ENCODE measurements at places on chromosomes 12 and 14.

DNA sequence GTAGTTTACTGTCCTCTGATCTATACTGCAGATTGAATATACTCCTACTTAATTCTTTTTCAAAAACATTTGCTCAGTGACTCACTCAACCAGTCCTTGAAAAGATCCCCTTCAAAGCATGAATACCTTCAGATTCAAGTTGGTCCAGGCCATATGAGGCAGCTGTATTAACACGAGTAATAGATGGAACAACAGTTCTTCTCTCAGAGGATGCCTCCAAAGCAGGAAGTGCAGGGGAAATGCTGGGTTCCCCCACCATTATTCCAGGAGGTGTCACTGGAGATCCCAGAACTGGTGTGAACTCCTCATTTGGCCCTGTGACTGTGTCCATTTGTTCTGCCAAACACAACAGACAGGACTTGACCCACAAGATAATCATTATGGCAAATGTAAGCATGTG lies 20.6 kb downstream of the ARMH4 start:
- no peak for DNase-seq

DNA sequence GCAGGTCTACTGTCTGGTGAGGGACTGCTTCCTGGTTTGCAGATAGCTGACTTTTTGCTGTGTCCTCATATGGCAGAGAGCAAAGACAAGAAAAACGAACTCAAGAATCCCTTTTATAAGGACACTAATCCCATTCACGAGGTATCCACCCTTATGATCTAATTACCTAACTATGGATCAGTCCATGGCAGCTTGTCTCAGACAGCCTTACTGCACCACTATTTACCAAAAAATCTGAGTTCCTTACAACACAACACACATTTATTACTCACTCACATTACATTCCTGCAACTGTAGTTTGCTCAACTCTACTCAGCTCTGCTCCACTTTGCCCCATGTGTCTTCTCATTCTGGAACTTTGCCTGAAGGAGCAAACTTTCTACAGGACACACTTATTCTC lies 10.1 kb upstream of the SLC6A15 start:
- no peak for DNase-seq

DNA sequence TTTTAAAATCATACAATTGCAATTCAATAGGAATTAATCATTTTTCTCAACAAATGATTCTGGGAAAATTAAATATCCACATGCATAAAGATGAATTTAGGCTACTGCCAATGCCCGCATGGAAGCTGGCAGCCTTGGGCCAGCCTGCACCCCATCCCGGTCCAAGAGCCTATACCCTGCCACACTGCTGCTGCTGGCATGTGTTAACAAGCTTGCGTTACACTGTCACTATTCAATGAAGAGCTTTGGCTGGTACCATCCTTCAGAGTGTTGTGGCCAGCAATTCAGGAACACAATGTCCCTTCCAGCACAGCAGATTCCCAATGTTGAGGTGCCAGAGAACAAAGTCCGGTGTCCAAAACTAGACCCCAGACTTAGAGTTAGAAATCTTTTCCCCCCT lies 13.6 kb upstream of the TAS2R14 start:
- no peak for DNase-seq

GRCh38 chr12:95802482-95803270 lies 12.1 kb upstream of the NTN4 start:
- no peak for DNase-seq

DNA sequence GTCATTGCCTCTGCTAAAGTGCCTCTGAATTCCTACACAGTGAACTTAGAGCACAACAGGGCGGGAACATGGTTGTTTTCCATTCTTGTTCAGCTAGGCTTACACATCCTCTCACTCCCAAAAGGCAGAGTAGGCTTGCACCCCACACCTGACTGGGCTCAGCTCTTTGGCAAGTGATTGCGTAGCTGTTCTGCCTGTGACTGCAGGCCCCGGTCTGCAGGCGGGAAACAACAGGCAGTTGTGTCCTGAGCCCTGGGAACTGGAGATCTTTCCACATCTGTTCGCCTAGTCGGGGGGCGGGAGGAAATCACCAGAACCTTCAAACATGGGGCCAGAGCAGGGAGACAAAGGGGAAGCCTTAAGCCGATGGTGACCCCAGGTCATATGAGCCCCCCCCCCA lies 274.7 kb downstream of the ZFP36L1 start:
- DNase-seq: no peak

DNA sequence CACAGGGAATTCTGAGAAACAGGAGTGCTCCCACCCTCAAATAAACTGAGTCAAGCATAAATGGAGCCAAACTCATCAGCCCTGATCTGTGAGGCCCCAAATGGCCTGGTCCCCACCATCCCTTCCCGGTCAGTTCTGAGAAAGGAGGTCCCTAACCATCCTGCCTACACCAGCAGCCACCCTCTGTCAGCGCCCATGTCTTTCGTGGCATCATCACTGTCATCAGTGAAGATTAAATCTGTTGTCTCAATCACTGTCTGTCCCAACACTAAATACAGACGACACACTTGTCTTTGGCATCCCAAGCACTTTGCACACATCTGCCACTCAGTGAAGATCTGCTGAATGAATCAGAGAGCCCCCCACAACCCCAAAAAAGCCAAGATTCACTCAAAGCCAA lies 22.4 kb downstream of the VPS37B start:
- no peak for DNase-seq

DNA sequence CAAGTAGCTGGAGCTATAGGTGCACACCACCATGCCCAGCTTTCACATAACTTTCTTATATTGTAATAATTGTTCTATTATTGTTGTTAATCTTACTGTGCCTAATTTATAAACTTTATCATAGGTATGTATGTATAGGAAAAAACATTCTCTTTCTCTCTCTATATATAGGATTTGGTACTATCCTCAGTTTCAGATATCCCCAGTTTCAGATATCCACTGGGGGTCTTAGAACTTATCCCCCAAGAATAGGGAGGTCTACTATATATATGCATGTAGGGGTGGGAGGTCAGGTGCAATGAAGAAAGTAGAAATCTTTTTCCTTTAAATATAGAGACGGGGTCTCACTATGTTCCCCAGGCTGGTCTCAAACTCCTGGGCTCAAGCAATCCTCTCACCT lies 70.9 kb upstream of the STRN3 start:
- no peak for DNase-seq

DNA sequence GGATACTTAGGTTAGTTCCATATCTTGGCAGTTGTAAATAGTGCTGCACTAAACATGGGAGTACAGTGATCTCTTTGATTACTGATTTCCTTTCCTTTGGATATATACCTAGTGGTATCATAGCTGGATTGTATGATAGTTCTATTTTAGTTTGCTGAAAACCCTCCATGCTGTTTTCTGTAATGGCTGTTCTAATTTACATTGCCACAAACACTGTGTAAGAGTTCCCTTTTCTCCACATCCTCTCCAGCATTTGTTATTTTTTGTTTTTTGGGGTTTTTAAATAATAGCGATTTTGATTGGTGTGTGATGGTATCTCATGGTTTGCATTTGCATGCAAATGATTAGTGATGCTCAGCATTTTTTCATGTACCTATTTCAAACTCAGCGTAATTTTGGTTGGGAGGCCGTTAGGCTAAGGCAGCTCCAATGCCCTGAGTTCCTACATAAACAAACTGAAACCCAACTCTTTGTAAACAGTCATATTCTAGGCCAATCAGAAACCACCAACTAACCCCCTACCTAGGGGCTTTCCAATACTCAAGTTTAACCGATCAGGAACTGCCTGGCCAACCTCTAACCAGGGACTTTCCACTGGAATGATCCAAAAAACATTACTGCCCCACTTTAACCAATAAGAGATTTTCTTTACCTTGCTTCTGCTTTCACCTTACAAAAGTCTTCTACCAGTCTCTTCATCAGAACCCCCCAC lies 171.6 kb downstream of the FBXL14 start:
- no peak for DNase-seq
